ENCODE measurements at places on chromosomes 5 and 9.
A peak's percentile ranks its signal among the peaks of the same experiment; 100 is the strongest.

GRCh38 chr9:120892748-120893610 is 16.0 kb upstream of the PHF19 start:
- DNase-seq, result peak; percentile 97

- no peak for DNase-seq
These were observed 37.9 kb downstream of the NRG2 start for GRCh38 chr5:140005145-140005591.

DNA sequence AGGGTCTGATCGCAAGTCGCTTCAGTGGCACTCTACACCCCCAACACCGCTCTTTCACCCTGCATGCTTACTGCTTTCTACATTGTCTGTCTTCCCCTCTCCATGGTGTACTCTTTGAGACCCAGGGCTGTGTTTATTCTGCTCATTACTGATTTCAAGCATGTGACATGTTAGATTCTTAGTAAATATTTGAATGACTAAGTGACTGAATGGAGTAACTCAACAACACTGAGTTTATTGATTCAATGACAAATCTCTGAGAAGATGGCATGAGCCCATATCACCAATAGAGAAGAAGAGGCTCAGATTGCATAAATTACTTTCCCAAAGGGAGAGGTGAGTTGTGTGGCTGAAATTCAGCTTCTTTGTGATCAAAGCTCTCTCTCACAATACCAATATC is 89.7 kb upstream of the OSMR start:
- DNase-seq, result no peak

DNA sequence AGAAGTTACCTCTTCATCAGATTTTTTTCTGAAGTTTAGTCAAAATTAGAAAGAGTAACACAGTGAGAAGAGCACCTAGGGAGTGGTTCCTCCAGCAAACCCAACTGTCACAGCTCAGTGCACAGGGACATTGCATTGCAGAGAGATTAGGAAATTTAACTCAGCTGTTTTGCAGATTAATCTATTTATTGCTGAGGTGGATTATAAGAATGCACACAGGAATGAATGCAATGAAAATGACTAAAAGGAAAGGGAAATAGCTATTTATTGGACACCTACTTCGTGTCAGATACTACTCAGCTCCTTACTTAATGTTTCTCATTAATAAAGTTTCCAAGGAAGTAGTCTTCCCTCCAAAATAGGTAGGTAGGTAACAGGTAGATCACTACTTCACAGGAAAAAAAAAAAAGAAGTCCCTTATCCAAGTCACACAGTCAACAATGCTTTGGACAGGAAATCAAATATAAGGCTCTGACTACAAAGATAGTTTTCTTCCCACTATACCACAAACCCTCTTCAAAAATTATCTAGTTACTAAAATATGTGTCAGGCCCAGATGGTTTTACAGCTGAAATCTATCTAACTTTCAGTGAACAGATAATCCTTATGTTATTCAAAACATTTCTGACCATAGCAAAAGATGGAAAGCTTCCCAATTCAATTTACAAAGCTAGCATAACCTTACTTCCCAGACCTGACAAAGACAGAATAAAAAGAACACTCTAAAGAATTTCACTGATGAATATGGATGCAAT is 442.2 kb upstream of the MPDZ start:
- no peak for DNase-seq

DNA sequence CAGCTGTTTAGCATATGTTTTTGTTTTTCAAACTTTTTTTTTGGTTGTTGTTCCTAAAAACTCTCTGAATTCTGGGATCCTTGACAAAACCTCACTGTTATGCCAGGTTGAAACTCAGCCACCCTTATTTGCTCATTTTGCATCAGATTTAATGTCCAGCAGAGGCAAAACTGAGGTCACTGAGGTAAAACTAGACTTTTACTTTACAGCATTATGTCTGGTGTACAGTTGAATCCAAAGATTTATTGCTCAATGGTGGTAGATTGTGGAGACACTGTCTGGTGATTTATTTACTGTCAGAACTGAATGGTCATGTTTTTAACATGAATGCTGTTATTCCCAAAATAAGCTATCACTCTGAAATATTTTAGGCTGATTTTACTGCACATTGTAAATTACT is 87.9 kb downstream of the FBXL7 start:
- DNase-seq, result no peak

GRCh38 chr5:149754172-149754880 is 24.2 kb downstream of the PPARGC1B start:
- no peak for DNase-seq

DNA sequence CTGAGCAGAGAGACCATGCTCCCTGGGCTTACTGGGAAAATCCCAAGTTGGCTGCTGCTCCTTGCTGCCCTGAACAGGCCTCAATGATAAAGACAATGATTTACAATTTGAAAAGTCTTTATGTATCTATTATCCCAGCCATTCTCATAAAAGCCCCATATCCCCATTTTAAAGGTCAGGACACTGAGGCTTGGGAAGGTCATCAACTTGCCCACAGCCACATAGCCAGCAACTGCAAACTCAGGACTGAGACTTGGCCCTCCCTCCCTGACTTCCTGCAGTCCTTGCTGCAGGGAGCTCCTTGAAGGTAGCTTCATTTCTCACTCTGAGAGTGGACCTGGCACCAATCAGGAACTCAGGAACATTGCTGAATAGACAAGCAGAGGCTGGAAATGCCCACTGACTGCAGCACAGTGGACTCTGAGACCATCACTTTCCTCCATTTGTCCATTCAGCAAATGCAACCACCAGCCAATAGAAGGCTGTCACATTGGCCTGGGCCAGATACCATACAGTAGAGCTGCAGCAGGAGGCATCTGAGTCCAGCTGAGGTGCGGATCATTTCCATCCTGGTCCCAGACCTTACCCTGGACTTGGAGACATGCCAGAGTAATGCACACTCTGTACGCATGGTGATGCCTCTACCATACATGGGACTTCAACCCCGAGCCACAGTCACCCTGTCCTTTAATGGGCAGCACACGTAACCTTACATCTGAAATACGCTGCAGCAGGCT is 18.3 kb downstream of the TNIP1 start:
- DNase-seq, result no peak

- no peak for DNase-seq
These were observed 136.9 kb upstream of the PRR16 start for GRCh38 chr5:120327180-120327579.

GRCh38 chr9:113011911-113012381 is at the start of gene ZNF883:
Gene ZNF883 (minus strand): TSS chr9:113012192.
- DNase-seq, result peak; percentile 61

GRCh38 chr5:143433670-143434069 is 30.2 kb upstream of the NR3C1 start:
- no peak for DNase-seq

DNA sequence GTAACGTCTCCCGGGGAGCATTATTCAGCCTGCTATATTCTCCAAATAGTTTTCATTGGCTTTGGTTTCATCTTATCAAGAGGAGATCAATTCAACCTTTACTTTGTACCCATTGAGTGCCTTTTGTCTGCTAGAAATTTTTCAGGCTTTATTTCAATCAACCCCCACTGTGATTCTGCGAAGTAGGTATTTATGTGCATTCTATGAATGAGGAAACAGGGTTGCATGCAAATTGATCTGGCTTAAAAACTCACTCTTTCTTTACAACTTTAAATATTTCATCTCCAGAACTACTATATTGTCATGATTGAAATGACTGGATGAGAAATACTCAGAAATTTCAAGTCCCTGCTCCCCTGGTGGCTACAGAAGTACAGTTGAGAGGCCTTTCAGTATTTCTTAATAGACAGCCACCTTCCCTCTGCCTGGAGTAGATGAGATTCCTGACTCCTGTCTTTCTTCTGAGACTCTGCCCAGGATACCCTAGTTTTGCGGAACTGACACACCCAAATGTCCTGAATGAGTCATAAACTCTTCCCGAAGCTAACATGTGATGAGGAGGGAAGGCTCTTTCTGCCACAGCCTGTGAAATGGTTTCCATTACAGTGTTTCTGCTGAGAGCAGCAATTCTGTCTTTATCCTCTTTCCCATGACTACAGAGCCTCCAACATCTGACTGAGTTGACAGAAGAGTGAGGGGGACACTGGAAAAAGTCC is 52.6 kb upstream of the TNC start:
- no peak for DNase-seq

GRCh38 chr5:127096328-127096993 is 23.2 kb upstream of the C5orf63 start:
- DNase-seq, result no peak

GRCh38 chr5:111756581-111757354 is at the start of gene NREP:
Gene NREP (minus strand): TSS chr5:111757194. CDS start chr5:111755772, 1,422 bp downstream.
- peak; percentile 62 for DNase-seq

DNA sequence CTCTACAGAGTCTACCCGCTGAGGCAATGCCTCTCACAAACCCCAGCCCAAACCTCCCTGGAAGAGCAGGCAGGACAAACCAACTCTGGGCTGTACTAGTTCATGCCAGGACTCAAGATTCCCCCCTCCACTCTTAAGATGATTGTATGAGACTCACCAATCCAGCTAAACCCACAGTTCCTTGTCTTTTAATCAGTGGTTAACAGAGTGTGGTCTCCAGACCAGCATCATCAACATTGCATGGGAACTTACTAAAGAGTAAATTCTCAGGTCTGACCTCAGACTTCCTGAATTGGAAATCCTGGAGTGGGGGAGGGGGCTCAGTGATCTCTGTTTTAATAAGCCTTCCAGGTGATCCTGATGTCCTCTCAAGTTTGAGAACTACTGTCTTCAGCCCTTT is 240.9 kb downstream of the GAS1 start:
- DNase-seq, result no peak

DNA sequence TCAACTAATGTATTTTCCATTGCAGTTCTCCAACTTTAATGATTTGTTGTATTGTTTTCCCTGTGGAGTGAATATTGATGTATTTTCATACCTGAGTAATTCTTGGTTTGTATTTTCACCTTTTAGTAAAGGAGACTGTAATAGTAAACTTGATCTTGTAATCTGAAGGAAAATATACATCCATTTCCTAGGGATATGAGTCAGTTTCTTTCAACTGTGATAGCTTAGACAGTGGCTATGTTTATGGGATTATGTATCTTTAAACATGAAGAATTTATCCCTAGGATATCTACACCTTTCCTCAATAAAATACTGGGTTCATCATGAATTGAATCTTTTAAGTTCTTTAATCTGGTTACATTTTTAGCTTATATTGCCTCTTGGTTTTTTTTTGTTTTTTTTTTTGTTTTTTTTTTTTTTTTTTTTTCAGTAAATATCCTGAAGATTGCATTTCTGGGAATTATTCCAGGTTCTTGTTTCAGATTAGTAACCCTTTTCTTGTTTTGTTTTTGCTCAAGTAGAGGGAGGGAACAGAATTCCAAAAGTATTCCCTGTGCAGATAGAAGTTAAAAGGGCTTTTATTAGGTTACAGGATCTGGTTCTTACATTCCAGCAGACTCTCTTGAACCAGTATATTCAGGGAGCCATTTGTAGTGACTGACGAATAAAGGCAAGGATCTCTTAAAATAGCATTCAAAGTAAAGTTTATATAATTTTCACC is 7.1 kb downstream of the WDR36 start:
- peak; percentile 51 for DNase-seq

DNA sequence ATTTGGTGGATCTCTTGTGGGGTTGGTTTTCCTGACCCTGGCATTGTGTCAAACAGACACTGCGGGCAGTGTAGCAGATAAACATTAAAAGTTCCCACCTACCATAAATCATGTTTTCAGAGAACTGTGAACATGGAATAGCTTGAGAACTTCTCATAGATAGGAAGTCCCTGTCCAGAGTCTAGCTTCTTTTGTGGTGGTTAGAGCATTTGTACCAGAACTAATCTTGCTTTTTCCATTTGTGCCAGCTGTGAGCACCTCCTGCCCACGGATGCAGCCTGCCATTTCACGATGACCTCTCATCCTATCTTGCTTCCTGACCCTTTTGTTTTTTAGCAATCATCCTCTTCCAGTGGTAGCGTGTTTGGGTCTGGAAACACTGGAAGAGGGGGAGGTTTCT is 61.4 kb downstream of the FAM78A start:
- DNase-seq, result peak; percentile 90

DNA sequence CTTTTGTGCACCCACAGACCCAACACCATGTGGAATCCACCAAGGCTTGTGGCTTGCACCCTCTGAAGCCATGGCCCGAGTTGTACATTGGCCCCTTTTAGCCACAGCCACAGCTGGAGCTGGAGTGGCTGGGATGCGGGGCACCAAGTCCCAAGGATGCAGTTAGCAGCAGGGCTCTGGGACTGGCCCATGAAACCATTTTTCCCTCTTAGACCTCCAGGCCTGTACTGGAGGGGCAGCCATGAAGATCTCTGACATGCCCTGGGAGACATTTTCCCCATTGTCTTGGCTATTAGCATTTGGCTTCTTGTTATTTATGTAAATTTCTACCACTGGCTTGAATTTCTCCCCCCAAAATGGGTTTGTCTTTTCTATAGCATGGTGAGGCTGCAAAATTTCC is 51.8 kb downstream of the RASA1 start:
- no peak for DNase-seq

DNA sequence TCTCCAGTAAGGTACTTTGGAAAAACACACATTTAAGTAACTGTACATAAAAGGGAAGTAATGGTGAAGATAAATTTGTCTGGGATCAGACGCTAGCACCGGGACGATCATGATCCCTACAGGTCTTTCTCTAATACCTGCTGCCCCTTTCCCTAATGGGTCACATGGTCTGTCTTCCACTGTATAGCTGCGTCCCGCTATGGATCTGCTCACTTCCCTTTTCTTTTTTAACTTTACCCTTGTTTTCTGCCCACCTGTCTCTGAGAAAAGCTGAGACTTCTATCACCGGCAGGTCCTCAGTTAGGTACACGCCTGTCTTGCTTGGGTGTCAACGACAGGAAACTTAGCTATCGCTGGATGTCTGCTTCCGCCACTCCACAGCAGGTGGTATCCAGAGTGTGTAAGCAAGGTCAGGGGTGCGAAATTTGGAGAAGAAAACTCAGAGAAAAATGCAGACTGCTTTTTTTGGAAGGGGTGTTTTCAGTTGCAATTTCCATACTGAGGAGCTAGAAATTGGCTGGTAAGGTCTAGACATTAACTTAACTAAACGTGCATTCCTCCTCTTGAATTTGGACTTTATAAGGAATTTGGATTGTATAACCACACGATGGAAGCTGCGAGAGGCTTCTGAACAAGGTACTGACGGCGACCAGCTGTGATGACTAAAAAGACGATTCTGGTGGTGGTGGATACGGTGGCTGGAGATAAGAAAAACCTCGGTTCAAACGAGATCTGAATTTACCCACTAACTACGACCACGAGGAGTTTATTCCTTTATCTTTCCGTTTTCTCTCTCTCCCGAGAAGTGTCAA is 1.1 kb upstream of the ICE1 start:
- peak; percentile 16 for DNase-seq
